ENCODE measurements at places on chromosomes 16 and 17. TPM values are rescaled to one million over a fixed set of nuclear protein-coding genes. Genes with fewer than 3 reads are reported as not detected.

Gene SLC25A19
- total RNA-seq = 17.5 TPM

Gene TBC1D3B
- total RNA-seq = 3.0 TPM

Gene VPS35
- total RNA-seq = 78.3 TPM

Gene HS3ST2
- not detected for total RNA-seq

Gene PIRT
- not detected for total RNA-seq

Gene UNC13D
- total RNA-seq = 6.1 TPM

Gene MNT
- 15.0 TPM for total RNA-seq

Gene KRT9
- total RNA-seq = not detected

Gene GP1BA
- total RNA-seq = not detected

Gene ELMO3
- total RNA-seq = 1.5 TPM

Gene FLYWCH1
- 26.1 TPM for total RNA-seq

Gene HSD11B2
- total RNA-seq = 1.3 TPM

Gene SRR
- total RNA-seq = 10.1 TPM

Gene NOD2
- total RNA-seq = not detected

Gene NPTX1
- 124 TPM for total RNA-seq

Gene CRHR1
- 0.20 TPM for total RNA-seq

Gene VMO1
- total RNA-seq = 1.4 TPM

All from A549 treated with GW870086 at 1 μM for 4 hours (cell line).